ENCODE measurements at places on chromosomes 3 and 15.

GRCh38 chr3:195186041-195186709 lies 84.8 kb downstream of the XXYLT1 start:
- no peak for DNase-seq

DNA sequence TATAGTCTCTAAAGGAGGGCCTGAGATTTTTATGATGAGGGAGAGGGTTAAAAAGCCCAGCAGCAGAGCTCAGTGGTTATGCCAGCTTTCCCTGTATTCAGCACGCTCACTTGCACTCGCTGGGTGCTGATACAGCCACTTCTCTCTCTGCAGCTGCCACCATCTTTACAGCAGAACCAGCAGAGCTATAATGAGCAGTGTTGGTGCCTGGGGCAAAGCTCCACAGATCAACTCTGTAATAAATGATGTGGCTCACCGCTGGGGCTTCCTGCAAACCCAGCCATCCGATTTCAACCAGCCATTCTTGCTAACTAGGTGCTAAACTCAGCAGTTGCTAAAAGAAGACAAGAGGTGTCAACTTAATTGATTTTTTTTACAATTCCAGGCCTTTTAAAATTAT lies 48.0 kb downstream of the ARNT2 start:
- no peak for DNase-seq

GRCh38 chr15:68272721-68273271 lies 4.7 kb upstream of the FEM1B start:
- no peak for DNase-seq

DNA sequence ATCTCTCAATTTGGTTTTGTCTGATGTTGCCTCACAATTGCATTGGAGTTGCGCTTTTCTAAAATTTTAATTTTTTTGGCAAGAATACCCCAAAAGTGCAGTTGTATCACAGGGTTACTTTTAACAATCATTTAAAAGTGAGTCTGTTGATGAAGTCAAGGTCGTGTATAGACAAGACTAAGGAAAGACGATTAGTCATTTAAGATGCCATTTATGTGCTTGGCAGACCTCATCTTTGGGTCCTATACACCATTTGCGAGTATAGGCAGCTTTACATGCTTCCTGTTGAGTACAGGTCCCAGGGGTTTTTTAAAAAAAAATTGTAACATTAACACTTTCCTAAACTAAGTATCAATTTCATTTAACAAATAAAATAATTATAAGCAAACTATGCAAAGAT lies 12.5 kb downstream of the ARNT2 start:
- DNase-seq: no peak

GRCh38 chr3:131033480-131034080 lies 6.9 kb downstream of the NEK11 start:
- no peak for DNase-seq

DNA sequence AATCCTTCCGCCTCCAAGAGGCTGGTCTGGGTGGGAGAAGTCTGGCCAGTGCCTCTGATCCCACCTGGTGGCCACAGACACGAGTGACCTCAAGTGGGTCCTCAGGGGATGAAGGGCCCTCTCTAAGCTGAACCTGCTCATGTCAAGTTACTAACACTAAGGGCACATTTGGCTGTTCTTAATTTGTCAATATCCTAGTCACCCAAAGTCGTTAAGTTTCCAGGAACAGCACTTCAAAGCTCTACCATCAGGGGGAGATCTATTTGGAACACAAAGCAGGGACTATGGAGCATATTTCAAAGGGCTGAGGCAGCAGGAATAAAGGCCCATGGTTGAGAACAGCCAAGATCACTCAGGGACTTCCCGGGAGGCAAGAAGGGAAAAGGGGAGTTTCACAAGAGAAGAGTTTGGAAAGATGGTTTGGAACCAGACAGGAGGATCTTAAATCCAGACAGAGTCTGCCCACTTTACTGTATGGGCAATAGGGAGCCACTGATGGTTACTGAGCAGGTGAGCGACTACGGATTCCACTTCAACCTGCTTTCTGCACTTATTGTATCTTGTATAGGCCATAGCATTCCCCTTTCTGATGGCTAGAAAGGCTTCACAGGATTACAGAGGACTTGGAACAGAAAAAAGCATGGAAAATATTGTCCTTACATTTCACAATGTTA lies 13.7 kb downstream of the OXTR start:
- DNase-seq: no peak

Measured in stimulated activated CD8-positive, alpha-beta memory T cell treated with anti-CD3 and anti-CD28 coated beads, Interleukin-7, amount 100 ng/mL, for 1 hour (primary cell).